Epithelial cell of esophagus (primary cell): ENCODE measurements at places on chromosomes 16 and 17.

DNA sequence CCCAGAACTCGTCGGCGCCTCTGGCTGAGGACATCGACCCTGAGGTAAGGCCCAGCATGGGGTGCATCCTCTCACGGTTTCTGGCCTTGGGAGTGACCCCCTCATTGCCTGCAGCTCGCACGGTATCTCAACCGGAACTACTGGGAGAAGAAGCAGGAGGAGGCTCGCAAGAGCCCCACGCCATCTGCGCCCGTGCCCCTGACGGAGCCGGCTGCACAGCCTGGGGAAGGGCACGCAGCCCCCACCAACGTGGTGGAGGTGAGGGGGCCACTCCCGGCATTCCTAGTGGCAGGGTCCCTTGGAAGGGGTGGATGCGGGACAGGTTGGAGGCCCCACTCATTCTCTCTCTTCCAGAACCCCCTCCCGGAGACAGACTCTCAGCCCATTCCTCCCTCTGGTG is 8.4 kb upstream of the MRPL12 start:
- no peak for DNase-seq

- DNase-seq = no peak
Measured at GRCh38 chr17:59396134-59396826, 64.8 kb downstream of the YPEL2 start.

DNA sequence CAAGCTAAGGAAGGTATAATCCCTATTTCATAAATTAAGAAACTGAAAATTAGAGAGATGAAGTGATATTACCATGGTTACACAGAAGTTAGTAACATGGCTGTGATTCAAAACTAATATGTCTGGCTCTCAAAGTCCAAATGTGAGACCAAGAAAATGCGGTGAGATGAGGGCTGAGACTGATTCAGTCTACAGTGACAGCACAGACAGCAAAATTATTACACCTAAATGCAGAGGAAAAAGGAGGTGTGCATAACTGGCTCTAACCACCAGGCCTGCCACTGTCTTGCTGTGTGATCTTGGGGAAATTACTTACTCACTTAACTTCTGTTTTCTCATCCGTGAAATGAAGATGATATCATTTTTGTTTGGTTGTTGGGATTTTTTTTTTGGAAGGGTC is 270.0 kb upstream of the SOX9 start:
- no peak for DNase-seq

DNA sequence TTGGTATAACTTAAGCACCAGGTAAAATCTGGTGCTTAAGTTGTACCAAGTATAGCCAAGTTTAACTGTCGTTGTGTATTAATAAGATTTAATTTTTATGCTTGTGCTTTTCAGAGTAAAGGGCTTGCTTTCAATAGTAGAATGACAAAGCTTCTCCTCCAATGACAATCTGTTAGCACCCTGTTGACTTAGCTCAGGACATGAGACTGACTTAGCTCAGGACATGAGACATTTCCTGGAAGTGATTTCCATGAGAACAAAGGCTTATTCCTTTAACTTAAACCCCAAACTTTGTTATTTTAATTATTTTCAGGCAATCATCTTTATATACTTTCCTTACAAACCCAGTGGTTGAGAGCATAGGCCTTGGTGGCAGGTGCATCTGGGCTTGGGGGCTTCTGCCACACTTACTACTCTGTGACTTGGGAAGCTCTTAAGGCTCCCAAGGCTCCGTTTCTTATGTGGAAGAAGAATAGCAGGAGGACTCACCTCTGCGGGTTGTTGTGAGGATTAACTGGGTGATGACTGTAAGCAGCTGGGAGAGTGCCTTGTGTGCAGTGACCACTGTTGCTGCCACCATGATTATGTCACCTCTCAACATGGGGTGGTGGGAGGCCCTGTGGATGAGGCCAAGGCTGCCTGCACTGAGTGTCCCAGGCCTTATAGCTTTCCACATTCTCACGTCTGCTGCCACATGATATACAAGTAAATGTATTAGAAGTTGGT is 59.4 kb upstream of the CMIP start:
- DNase-seq = no peak

GRCh38 chr17:7203391-7203790 is 16.2 kb downstream of the DLG4 start:
- DNase-seq = no peak

- DNase-seq = no peak
Measured at GRCh38 chr16:74046524-74046923, 250.1 kb upstream of the PSMD7 start.

GRCh38 chr16:67456391-67457081 is 24.4 kb downstream of the ATP6V0D1 start:
- DNase-seq = peak; percentile 45

GRCh38 chr16:50209546-50210265 is 56.6 kb downstream of the TENT4B start:
- DNase-seq = no peak

DNA sequence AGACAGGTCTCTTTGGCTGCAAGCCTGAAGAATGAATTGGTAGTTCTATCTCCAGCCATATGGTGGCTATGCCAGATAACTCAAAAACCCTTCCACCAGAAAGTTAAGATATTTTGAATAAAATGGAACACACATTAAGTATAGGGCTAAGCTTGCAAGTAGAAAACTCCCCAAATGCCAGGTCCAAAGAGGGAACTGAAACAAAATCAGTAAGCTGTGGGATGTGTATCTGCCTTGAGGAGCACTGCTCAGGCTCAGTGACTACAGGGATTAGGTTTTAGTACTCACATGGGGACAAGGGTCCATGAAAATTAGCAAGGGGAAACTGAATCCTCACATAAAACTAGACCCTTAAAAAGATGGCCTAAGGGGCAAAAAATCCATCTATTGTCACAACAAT is 115.7 kb upstream of the PMFBP1 start:
- DNase-seq = no peak

GRCh38 chr17:1124896-1125787 is 54.6 kb downstream of the ABR start:
- no peak for DNase-seq

- peak; percentile 69 for DNase-seq
Measured at GRCh38 chr16:64153718-64154117, 968.1 kb downstream of the CDH11 start.

DNA sequence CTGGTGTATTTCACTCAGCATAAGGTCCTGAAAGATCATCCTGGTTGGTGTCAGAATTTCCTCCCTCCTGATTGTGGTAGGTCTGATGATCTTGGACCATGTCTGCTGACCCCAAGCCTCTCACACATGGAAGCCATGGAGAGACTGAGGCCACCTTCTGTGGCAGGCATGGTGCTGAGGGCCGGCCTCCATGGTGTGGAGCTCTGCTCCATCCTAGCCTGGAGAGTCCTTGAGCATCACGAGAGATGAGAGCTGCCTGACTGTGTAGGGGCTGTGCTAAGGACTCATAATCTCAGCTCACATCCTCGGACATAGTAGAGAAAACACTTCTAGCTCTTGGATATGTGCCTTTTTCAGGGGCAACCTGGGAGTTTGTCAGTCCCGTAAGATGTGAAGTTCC is 40.6 kb downstream of the MPRIP start:
- DNase-seq = no peak

GRCh38 chr16:2596747-2597559 is 59.1 kb downstream of the PDPK1 start:
- DNase-seq = no peak

DNA sequence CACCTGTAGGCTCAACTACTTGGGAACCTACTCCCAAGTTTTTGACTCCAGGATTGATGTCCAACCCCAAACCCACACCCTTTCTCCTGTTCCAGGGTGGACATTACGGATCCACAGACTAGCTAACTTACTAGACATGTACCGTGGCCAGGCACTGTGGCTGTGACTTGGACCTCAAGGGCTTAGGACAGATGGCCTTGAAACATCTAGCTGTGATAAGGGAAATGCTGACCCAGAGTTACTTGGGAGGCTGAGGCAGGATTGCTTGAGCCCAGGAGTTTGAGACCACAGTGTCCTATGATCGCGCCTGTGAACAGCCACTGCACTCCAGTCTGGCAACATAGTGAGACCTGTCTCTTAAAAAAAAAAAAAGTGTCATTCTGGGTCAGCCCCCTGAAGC is 4.2 kb downstream of the STARD3 start:
- no peak for DNase-seq

GRCh38 chr17:81124377-81124776 is 40.9 kb upstream of the PVALEF start:
- no peak for DNase-seq

DNA sequence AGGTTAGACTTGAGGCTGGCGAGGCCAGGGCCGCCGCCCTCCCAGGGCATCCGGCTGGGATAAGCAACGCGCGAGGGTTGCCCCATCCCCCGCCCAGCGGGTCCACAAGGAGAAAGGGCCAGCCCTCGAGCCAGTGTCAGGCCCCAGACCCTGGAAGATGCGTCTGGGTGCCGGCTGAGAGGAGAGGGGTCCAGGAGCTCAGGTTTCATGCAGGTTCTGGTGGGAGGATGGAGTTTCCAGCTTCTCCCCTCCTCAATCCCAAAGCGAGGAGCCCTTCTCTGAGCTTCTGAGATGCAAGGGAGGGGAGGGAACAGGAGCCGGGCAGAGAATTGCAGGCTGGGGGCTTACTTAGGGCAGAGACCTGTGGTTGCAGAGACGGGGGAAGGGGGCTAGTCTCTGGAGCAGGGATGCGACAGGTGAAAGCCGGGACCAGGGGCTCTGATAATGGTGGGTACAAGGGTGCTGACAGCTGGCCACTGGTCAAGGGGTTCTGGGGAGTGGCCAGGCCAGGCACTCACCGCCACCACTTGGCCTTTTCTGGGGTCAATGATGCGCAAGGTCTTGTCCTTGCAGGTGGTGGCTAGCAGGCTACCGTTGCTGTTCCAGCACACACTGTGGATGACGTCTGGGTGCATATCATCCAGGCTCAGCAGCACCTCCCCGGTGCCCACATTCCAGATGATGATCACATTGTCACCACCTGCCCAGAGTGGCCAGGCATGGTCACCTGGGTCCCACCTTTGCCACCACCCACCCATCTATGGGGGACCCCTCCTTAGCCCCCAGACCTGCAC is 4.2 kb downstream of the CORO6 start:
- no peak for DNase-seq

DNA sequence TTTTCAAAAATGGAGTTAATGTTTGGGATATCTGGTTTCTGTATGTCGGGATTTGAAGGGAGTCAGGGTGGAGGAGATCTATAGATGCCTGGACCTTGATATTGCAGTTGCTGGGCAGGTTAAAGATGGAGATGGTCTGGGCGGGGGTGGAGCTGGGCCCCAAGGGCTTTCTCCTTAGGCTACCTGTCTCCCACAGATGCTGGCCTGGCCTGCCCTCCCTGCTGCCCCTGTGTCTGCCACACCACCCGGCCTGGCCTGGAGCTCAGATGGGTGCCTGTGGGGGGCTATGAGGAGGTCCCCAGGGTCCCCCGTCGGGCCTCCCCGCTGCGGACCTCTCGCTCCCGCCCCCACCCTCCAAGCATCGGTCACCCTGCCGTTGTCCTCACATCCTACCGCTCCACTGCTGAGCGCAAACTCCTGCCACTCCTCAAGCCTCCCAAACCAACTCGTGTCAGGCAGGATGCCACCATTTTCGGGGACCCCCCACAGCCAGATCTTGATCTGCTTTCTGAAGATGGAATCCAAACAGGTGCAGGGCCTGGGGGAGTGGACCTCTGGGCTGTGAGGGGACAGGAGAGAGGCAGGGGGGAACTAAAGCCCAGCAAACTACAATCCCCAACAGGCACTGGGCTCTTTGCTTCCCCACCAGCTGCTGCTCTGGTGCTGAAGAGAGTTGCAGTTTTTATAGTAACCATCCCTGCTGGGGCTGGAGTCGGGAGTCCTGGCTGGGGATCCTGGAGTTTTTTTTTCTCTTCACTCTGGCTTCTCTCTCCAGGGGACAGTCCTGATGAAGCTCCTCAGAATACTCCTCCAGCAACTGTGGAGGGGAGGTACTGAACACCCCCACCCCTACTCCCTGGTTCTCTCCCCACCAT is 2.9 kb downstream of the ARHGEF15 start:
- DNase-seq = no peak

DNA sequence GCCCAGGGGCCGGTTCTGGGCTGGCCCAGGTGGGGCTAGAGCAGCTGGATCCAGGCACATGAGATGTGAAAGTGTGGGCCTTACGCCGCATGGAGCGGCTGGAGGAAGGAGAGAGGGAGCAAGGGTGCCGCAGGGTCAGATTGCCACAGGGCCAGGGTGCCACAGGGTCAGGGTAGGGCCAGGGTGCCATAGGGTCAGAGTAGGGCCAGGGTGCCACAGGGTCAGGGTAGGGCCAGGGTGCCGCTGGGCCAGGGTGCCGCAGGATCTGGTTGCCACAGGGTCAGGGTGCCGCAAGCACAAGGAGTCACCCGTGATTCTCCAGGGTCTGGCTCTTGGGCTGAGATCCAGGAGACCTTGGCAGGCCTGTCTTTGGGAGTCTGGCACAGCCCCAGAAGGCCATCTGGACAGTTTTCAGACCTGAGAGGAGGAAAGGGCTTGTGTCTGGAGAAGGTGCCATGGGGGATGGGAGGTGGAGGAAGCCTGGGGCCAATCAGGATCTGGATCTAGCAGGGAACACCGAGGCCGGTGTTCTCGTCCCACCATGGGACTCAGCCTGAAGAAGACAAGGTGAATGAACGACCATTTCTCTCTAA is 13.1 kb upstream of the LASP1NB start:
- DNase-seq = no peak

- DNase-seq = peak; percentile 30
Measured at GRCh38 chr16:27520982-27521673, 28.6 kb downstream of the GTF3C1 start.

DNA sequence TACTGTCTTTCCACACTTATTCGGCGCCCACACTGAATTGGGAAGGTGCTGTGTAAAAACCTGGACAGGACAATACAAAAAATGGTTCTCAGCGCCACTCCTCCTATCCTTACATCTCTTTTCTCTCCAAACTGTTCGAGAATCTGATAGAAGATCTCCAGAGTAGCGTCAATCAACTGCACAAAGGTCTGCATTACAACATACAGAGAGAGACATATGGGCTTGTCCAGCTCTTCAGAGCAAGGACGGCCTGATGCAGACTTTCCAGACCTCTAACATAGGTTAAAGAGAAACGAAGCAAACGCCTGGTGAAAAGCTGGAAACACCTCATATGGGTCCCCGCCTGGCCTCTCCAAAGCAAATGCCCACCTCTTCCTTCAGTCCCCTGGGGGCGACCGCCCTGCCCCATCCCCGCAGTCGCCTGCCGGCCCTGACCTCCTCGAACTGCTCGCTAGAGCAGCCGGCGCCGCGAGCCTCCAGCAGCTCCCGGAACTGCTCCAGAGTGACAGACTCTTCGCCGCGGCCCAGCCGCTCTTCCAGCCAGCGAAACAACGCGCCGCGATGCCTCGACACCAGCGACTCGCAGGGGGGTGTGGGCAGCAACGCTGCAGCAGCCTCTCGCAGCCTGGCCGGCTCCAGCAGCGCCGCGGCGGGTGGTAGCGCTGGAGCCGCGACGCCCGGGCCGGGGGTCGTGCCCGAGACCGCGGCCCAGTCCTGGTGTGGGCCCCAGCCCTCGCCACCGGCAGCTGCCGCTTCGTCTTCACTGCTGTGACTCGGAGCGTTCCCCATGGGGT is 526 bp downstream of the ZZEF1 start:
- DNase-seq = peak; percentile 43
